Naive thymus-derived CD8-positive, alpha-beta T cell (primary cell): ENCODE measurements at places on chromosomes 12 and 14.

GRCh38 chr14:36900846-36901245 is 239.2 kb downstream of the PAX9 start:
- no peak for DNase-seq

GRCh38 chr14:104549536-104550339 is 29.8 kb upstream of the C14orf180 start:
- no peak for DNase-seq

DNA sequence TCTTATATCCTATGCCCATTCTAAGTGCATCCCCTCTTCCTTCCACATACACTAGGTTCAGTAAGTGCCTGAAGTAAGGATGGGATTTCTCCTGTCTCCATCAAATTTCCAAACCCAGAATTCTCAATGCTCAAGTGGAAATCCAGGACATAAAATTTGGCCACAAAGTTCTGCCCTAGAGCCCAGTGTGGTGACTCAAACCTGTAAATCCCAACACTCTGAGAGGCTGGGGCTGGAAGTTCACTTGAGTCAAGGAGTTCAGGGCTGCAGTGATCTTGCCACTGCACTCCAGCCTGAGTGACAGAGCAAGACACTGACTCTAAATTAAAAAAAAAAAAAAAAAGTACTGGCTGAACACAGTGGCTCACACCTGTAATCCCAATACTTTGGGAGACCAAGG is 4.5 kb upstream of the ARF3 start:
- DNase-seq = no peak

DNA sequence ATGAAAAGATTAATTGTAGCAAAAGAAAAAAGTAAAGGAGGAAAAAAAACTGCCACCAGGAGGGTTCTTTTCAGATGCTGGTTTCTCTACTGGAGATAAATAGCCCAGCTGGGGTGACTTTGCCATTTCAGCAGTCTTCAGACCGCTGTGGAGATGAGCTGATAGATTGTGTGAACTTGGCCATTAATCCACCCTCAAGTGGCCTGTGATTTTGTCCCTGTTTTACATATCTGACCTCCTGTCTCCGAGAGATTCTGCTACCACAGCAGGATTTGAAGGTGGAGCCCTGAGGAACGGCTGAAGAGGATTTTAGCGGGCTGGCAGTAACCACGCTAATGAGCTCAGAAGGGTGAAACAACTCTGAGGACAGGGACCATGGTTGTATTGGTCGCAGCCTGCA is 72.7 kb downstream of the WSCD2 start:
- no peak for DNase-seq

DNA sequence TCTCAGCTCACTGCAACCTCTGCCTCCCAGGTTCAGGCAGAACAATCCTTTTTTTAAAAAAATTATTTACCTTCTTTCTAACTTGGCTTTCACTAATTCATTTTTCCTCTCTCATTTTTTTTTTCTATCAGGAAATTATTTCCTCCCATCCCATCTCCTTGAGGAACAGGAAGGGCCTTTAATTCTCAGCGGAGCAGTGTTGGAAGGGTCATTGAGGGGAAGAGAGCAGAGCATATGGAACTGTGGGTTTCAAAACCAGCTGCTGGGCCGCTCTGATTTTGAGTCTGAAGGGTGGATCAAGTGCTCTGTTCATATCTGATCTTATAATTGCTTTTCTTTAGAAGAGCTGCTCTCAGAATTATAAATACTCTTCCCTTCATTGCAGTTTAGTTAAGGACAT is 29.0 kb downstream of the NUBPL start:
- no peak for DNase-seq

GRCh38 chr12:108613548-108613947 is 15.7 kb upstream of the TMEM119 start:
- no peak for DNase-seq

GRCh38 chr12:41968599-41968998 is 176.1 kb downstream of the GXYLT1 start:
- no peak for DNase-seq

- no peak for DNase-seq
These were observed 54.3 kb downstream of the DENND5B start for GRCh38 chr12:31536672-31537071.

GRCh38 chr12:103368167-103368566 is 127.6 kb downstream of the C12orf42 start:
- DNase-seq = no peak

DNA sequence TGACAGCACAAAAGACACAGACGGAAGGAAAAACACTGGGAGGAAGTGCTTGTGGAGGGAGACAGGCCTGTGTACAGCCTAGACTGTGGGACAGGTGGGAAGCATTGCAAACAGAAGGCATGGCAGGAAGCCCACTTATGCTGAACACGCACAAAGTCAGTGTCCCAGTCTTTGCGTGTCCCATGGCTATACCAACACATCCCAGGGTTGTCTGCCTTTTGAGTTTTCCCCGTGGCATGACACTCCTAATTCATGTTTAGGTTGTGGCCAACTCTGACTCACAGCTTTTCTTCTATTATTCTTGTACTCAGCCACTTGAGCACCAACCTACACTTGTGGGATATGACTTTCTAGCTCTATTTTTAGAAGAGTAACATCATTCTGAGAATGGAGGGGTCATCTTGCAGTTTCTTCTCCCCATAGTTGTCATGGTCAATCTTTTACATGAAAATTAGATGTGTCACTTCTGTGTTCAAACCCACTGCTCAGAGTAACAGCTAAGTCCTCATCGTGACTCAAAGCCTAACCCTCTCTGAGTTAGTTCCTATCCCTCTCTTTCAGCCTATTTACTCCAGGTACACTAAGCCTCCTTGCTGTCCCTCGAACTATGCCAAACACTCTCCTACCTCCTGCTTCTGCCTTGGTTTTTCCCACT is 27.5 kb upstream of the JPH4 start:
- DNase-seq = no peak

GRCh38 chr12:63450816-63451215 is 217.5 kb downstream of the DPY19L2 start:
- DNase-seq = no peak

DNA sequence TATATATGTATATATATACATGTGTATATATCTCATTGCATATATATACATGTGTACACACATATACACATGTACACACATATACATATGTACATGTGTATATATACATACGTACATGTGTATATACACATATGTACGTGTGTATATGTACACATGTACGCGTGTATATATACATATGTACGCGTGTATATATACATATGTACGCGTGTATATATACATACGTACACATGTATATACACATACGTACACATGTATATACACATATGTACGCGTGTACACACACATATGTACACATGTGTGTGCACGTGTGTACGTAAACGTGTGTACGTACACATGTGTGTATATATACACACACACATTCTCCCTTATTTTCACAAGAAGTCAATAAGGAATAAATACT is 141.6 kb upstream of the TMCC3 start:
- DNase-seq = no peak

- DNase-seq = no peak
These were observed 63.7 kb upstream of the DNM1L start for GRCh38 chr12:32615441-32615840.

DNA sequence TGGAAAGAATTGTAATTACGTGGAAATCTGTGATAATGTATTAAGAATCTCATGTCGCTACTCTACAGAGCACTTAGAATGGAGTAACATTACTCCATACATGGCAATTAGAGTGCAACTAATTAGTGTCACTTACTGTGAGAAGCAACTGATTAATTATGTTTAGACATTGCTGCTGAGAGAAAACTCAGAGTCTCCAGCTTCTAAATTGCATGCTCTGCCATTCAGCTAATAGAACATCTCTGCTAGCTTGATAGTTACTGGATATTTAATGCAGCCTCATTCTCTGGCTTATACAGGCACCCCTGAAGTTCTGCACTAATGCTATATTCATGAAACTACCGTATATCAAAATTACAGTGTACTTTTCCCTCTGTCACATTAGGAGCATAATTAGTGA is 338.4 kb downstream of the ADAMTS20 start:
- DNase-seq = no peak

- DNase-seq = peak; percentile 85
These were observed 1.6 kb upstream of the DGKA start for GRCh38 chr12:55929306-55929791.

- DNase-seq = no peak
These were observed 101.4 kb downstream of the PLEKHA5 start for GRCh38 chr12:19230896-19231295.

GRCh38 chr14:76780058-76780345 is 18.7 kb downstream of the VASH1 start:
- no peak for DNase-seq

GRCh38 chr12:92739113-92739512 is 36.3 kb downstream of the PLEKHG7 start:
- DNase-seq = no peak

DNA sequence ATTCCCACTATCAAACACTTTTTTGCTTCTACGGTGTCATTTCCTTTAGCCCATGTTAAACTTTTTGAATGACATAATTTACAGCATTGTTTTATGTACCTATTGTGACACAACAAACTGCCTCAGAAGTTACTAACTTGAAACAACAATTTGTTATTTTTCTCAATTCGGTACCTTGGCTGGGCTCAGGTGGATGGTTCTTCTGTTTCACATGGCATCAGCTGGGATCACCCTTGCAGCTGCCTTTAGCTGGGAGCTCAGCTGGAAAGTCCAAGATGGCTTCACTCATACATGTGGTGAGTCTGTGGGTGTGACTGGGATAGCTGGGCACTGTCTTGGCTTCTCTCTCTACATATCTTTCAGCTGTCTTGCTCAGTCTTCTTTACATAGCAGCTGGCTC is 156.0 kb downstream of the GXYLT1 start:
- no peak for DNase-seq

DNA sequence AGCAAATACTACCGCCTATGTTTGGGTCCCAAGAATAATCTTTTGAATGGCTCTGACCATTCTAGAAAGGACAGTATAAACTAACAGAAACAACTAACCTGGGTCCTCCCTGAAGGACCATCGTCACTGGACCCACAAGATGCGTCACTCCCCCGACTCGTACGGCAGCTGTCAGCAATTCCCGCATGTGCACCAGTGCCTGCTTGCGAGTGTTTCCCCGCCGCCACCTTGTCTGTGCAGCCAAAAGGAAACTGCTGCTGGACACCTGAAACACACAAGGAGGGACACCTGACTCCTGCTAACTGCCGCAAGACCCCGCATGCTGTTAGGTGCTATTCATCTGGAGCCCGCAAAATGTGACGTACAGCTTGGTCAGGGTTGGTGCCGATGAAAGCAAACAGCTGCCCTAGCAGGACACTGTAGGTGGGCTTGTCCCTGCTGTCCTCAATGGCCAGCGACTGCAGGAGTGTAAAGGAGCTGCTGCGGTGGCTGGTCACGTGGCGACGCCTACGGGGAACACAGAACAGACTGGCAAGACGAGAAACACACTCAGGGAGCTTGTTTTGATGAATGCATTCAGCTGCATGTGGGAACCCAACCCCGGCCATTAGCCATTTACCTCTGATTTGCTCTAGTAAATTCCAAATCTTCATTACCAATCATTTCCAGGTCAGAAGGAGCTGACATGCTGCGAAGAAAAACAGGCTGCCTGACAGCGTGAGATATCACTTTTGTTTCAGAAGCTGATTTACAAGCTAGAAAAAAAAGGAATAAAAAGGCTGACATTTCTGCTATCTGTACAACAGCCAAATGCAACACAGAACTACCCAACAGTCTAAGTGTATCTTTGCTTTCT is 118.1 kb downstream of the TRAFD1 start:
- DNase-seq = no peak

- DNase-seq = no peak
These were observed 21.4 kb downstream of the OTUB2 start for GRCh38 chr14:94047581-94047980.

- DNase-seq = no peak
These were observed 150.5 kb upstream of the KRR1 start for GRCh38 chr12:75661908-75662307.

- DNase-seq = no peak
These were observed 5.5 kb upstream of the GALC start for GRCh38 chr14:87998482-87998881.

- DNase-seq = peak; percentile 85
These were observed 71.7 kb upstream of the RAP1B start for GRCh38 chr12:68538726-68539614.

- DNase-seq = no peak
These were observed 50.1 kb upstream of the EIF5 start for GRCh38 chr14:103283916-103284315.

DNA sequence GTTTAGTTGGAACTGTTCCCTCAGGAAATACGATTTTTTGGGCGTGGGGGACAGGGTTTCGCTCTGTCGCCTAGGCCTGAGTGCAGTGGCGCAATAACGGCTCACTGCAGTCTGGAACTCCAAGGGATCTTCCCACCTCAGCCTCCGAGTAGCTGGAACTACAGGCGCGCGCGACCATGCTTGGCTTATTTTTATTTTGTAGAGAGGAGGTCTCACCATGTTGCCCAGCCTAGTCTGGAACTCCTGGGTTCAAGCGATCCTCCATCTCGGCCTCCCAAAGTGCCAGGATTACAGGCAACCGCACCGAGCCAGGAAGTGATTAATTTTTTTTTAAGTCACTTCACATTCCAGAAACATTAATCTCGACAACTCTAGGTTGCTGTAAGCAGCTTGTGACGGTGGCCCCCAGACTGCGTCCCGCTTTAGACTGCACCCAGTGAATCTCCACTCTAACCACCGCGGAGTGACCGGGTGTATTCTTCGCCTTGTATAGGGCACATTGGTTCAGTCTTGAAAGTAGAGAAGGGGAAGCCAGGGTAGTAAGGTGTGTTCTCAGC is 830 bp upstream of the MIS18BP1 start:
- peak; percentile 58 for DNase-seq

GRCh38 chr14:100675699-100676684 is 50.7 kb upstream of the DLK1 start:
- no peak for DNase-seq

- no peak for DNase-seq
These were observed 332.2 kb downstream of the ALG10 start for GRCh38 chr12:34354239-34355200.

GRCh38 chr12:54033106-54033979 is 493 bp downstream of the HOXC5 start:
- no peak for DNase-seq
